RKO (cell line): ENCODE measurements at places on chromosomes 7 and 10.

- DNase-seq = no peak
Observed at GRCh38 chr7:14487701-14488395, 414.7 kb downstream of the DGKB start.

DNA sequence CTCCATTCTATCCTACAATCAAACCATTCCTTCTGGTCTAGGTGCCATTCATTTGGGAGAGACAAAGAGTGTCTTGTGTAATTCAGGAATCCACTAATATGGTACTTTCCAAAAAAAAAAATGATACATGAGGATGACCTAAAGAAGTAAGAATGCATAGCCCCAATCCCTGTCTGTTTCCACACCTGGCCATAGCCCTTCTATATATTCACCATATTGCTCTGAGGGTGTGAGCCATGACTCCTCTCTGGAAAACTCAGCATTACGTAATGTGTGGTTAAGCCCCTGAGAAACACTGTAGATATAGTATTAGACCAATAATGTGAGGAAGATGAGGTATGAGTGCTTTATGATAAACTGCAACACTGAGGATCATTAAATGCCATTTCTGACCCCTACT, 592.7 kb downstream of the INHBA start:
- DNase-seq = no peak

DNA sequence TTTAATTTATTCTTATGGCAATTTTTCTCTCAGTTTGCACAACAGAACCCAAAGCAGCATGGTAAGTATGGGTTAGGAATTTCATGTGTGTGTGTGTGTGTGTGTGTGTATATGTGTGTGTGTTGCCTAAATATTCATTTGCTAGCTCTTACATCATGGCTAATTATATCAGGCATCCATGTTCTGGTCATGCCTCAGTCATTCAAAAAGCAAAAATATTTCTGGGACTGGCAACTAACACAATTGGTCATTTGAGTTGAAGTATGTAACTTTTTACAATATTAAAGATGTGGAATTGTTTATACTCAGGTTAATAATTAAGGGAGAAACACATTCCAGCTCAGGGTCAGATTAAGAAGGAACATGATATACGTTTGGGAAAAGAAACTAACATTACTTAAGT, 67.6 kb upstream of the PHYHIPL start:
- no peak for DNase-seq

DNA sequence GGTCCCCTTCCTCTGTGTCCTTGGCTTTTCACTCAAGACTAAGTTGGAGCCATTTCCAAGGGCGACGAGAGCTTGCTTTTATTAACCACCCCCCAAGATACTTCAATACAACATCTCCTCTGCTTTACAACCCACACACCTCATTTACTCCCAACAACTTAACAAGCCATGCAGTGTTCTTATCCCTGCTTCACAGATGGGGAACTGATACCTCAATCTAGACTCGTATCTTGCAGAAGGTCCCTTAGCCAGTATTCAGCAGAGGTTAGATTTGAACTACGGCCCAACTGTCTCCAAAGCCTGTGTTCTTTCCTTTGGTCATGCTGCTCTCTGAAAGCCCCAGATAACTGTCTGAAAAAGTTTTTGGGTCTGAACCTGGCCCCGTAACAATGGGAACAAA, 444.8 kb downstream of the GRID1 start:
- no peak for DNase-seq

DNA sequence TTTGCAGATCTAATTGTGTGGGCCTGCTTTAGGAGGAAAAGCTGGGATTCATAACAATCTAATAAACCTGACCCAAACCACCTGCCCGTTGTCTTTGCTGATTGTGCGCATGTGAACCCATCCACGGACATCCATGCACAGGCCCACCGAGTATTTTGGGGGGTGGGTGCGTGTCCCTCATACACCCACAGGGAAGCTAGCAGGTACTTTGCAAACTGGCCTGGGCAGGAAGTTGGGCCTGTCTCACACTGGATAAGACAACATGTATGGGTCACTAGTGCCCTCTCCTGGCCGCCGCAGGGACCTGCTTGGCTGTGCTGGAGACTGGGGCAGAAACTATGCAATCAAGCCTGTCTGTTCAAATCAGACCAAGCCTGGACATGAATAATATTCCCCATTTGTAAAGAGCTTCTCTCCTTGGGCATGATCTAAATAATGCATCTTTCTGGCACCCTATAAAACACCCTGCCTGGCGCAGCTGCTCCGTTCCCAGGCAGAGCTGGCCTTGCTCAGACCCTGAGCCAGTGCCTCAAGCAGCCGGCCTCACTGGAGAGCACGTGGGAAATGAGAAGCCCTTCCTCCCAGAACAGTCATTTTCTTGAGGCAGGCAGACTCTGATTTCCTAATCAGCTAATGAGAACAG, 15.8 kb downstream of the ECHDC3 start:
- peak; percentile 84 for DNase-seq

- no peak for DNase-seq
Observed at GRCh38 chr7:68729371-68729770, 868.9 kb upstream of the AUTS2 start.

DNA sequence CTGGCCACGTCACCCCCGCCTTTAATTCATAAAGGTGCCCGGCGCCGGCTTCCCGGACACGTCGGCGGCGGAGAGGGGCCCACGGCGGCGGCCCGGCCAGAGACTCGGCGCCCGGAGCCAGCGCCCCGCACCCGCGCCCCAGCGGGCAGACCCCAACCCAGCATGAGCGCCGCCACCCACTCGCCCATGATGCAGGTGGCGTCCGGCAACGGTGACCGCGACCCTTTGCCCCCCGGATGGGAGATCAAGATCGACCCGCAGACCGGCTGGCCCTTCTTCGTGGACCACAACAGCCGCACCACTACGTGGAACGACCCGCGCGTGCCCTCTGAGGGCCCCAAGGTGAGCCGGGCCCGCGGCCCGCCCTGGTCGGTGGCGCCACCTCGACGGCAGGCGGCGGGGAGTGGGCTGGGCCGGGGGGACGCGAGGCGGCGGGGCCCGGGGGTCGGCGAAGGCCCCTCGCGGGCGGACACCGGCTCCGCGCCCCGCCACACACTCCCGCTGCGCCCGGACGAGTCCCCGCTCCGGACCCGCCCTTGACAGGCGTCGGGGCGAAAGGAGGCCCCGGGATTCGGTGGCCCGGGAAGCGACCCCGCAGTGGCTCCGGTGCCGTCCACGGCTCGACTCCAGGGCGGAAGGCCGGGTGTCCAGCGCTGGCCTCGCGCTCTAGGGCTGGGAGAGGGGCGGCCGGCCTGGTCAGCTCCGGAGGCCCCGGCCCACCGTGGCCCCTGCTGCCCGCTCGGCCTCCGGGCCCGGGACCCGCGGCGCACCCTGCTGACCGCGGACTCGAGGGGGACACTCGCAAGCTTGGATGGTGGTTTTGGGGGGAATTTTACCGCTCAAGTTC, 557 bp downstream of the BAG3 start:
- no peak for DNase-seq

- no peak for DNase-seq
Observed at GRCh38 chr7:112635742-112636141, 154.5 kb downstream of the TMEM168 start.

- DNase-seq = no peak
Observed at GRCh38 chr10:128526791-128527375, 400.7 kb upstream of the MKI67 start.

DNA sequence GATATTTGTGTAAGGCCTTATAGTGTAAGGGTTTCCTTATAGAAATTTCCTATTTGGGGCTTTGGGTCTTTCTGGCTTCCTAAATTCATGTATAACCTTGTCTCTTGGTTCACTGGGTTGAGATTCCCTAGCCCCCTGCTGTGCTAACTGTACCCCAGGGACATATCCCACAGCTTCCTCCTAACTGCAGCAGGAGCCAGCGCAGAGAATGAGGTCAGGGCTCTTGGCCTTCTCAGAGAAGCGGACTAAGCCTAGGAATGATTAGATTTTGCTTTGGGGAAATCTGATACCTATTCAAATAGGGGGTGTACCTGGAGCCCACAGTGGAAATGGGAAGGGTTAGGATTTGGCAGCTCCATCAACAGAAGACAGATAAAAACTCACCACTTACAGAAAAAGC, 138.1 kb upstream of the EFCAB10 start:
- DNase-seq = no peak

GRCh38 chr7:94414980-94415379, 20.3 kb downstream of the COL1A2 start:
- DNase-seq = no peak

- DNase-seq = no peak
Observed at GRCh38 chr7:106504207-106504606, 156.8 kb downstream of the CCDC71L start.

- no peak for DNase-seq
Observed at GRCh38 chr10:54866666-54867065, 65.6 kb upstream of the PCDH15 start.

DNA sequence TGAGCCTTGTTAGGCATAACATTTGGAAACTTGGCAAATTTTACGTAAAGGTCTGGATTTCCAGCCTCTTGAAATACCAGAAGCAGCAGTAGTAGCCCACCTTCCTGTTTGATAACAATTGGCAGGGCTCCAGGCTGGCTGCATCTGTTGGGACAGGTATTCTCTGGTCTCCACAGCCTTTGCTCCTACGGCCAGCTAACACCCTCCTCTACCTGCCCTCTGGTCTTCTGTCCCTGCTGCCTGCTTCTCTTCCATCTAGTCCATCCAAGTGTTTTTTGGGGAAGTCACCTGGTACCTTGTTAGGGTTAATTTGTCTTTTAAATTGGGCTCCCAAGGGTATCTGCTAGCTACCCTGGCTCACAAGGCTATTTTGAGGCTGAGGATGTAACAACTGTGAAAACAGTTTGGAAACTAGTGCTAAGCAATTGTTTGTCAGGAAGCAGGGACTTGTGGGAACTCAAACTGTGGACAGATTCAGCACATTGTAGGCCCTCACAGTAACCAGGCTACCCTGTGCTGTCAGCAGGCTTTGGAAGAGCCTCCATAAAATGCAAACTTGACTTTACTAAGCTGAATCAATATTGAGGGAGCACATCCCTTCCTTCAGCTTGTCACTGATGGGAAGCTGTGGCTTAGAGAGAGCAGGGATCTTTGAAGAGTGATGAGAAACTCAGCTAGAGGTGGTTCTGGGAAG, 8.5 kb downstream of the RPS24 start:
- no peak for DNase-seq

GRCh38 chr7:107982918-107983389, 20.0 kb downstream of the LAMB1 start:
- no peak for DNase-seq

GRCh38 chr10:71985542-71986250, 21.5 kb downstream of the CHST3 start:
- no peak for DNase-seq

DNA sequence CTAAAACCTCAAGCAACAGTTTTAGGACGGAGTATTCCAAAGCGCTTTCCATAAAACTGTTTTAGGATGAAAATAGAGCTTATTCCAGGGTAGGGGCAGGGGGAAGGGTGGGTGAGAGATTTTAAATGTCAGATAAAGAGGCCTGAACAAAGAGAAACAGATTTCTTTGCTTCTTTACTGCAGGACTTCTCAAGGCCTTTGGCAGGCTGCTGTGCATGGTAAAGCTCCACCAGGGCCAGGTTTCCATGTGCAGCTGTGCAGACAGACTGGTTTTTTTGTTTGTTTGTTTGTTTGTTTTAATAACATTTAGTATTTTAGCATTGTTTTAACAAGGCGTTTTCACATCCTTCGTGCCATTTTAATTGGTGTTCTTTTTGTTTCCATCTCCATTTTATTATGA, 26.3 kb downstream of the HECW1 start:
- no peak for DNase-seq

GRCh38 chr10:73756183-73756582, 12.0 kb downstream of the SEC24C start:
- DNase-seq = no peak

DNA sequence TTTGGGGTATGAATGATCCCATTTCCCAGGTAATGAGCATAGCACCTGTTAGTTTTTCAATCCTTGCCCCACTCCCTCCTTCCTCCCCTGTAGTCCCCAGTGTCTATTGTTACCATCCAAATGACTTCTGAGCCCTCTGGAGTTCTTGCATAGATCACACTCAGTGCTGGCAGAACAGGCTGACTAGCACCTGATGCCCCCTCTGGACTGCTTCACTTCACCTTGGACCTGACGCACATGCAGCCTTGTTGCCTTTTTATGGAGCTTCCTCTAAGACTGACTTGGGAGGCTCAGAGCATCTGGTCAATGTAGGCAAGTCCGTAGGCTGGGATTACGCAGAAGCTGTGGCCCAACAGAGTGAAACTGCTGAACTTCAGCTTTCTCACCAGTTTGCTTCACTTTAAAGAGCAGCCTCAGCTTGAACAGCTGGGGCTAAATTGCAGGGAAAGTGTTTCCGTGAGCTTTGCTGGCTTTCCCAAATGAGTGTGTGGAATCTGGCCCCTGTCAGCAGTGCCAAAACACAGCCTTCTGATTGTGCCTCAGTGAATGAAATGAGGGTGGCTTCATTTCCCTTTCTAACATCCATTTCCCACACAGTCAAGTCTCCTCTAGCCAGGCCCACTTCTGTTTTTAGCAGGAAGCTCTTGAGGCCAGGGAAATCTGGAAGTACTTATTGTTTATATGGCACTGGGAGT, 48.5 kb downstream of the NXPH1 start:
- DNase-seq = no peak

- DNase-seq = no peak
Observed at GRCh38 chr7:93750986-93751385, 139.6 kb downstream of the TFPI2 start.

GRCh38 chr7:101857358-101857811, 40.0 kb downstream of the CUX1 start:
- DNase-seq = no peak

GRCh38 chr7:81402227-81402626, 367.6 kb downstream of the HGF start:
- DNase-seq = no peak

DNA sequence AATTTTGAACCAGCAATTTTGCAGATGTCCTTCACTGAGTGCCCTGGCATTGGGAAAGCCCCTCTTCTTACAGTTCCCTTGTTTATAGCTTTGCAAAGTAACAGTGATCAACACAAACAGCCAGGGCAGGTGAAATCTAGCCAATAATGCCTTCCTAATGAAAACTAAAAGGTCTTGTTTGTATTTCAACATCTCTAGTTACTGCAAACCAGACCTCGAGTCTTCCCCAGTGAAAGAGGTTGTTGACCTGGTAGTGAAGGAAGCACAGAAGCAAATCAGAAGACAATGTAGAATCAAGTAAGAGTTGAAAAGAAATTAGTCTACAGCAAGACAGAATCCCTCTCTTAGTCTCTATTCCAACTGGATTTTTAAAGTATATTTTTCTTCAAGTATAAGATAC, 231.2 kb downstream of the SNX13 start:
- no peak for DNase-seq

- no peak for DNase-seq
Observed at GRCh38 chr10:51260376-51260775, 186.1 kb downstream of the PRKG1 start.
